ENCODE measurements at places on chromosomes 6 and 20.

GRCh38 chr6:113290684-113291083 is 566.5 kb upstream of the MARCKS start:
- no peak for DNase-seq

DNA sequence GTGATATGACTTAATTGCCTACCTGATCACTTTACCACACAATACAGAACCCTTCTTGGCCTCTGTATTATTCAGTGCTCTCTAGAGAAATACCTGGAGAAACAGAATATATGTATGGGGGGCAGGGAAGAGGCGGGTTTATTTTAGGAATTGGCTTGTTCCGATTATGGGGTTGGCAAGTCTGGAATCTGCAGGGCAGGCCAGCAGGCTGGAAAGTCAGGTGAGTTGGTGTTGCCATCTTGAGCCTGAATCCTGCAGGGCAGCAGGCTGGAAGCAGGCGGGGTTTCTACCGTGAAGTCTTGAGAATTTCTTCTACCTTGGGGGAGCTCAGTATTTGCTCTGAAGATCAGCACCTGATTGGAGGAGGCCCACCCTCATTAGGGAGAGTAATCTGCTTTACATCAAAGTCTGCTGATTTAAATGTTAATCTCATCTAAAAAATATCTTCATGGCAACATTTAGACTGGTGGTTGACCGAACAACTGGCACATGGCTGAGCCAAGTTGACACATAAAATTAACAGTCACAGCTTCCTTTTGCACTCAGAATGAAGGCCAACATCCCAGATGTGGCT is 193.9 kb downstream of the ZDHHC14 start:
- DNase-seq: no peak

GRCh38 chr6:138943089-138943625 is 44.9 kb downstream of the REPS1 start:
- no peak for DNase-seq

DNA sequence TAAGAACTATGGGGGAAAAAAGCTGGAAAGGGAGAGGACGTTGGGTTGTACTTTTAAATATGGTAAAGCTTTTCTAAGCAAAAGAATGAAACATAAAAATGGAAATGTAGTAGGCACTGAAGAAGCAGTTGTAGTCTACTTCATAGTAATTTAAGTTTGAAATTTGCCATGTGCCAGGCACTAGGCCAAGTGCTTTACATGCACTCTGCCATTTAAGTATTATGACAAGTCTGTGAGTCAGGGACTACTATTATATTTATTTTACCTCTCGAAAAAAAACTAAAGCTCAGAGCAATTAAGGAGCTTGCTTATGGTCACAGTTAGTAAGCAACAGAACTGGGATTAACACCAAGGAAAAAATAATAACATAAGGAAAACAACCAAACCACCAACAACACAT is 257.8 kb downstream of the GMDS start:
- no peak for DNase-seq

DNA sequence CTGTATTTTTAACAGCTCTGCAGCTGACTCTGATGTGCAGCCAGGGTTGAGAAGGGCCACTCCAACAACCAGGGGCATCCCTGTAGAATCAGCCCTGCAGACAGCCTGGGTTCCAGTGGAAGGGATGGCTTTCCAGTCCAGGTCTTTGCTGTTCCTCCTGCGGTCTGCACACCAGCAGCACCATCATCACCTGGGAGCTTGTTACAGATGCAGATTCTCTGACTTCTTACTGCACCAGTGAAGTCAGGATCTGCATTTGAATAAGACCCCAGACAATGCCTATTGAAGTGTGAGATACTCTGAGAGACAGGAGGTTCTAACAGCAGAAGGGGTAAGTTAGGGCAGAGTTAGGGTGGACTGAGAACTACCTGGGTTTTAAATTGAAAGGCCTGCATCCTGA is 151.3 kb downstream of the F13A1 start:
- no peak for DNase-seq

Measured in HL-60 (cell line).